Hematopoietic multipotent progenitor cell treated with erythropoietin and hydrocortisone succinate and interleukin-3 and kit ligand, for 17 days (in vitro differentiated cells): ENCODE measurements at places on chromosomes 4 and X.

GRCh38 chr4:125244848-125245450 is 69.8 kb upstream of the FAT4 start:
- no peak for DNase-seq

GRCh38 chr4:100742045-100742444 is 224.2 kb upstream of the EMCN start:
- no peak for DNase-seq

DNA sequence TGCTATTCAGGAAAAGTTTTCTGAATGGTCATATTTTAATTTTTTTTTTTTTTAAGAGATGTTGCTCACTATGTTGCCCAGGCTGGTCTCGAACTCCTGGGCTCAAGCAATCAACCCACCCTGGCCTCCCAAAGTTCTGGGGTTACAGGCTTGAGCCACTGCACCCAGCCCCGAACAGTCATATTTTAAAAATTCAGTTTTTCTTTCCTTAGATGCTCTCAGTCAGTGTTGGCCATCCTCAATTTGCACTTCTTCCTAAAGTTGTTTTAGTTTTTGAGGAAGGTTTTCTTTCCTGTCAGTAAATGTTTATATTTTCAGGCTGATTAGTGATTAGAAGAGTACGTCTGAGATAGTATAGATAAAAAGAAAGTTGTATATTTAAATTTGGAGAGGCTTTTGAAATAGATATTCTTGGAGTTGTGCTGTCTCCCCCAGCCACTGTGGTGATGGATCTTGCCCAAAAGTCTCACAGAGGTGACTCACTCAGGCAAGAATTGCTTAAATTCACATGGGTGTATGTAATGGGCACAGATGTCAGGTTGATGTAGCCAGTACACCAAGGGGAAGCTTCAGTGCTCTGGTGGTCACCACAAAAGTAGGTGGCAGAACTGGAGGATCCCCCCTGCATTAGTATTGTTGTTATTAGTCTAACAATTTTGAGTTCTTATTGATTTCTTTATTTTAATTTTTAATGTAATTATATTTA is 72.2 kb upstream of the ELOVL6 start:
- DNase-seq: no peak

GRCh38 chr4:24780936-24781495 is 14.4 kb upstream of the SOD3 start:
- DNase-seq: no peak

GRCh38 chrX:10617999-10618351 is 2.4 kb downstream of the MID1 start:
- DNase-seq: no peak

DNA sequence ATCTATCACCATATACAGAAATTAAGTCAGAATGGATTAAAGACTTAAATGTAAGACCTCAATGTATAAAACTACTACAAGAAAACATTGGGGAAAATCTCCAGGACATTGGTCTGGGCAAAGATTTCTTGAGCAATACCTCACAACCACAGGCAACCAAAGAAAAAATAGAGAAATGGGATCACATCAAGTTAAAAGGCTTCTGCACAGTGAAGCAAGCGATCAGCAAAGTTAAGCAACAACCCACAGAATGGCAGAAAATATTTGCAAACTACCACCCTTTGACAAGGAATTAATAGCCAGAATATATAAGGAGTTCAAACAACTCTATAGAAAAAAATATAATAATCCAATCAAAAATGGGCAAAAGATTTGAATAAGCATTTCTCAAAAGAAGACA is 236.9 kb upstream of the EMCN start:
- DNase-seq: no peak

- DNase-seq: no peak
Observed at GRCh38 chr4:71259911-71260331, 78.9 kb upstream of the SLC4A4 start.

- DNase-seq: peak; percentile 5
Observed at GRCh38 chrX:23937100-23937499, 29.3 kb downstream of the CXorf58 start.

DNA sequence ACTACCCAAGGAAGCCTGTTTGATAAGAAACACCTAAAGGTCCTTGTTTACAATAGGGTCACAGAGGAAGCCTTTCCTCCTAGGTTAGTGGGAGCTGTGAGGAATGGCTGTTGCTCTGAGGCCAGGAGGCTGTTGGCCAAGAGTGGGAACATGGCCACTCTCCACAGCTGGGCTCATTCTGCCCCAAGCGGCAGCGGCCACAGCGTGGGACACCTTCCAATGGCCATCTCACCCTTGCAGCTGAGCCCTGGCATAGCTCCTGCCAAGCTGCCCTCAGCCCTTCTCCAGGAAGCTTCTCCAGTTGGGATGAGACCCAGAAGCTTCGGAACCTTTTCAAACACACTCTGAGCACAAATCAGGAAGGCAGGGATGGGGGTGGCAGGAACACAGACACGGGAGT is 111.8 kb upstream of the MAP3K15 start:
- DNase-seq: no peak

- no peak for DNase-seq
Observed at GRCh38 chr4:40736910-40737309, 12.8 kb upstream of the NSUN7 start.

- DNase-seq: no peak
Observed at GRCh38 chr4:186485561-186486062, 69.8 kb downstream of the MTNR1A start.

- no peak for DNase-seq
Observed at GRCh38 chrX:143635915-143636314, at the start of gene SLITRK4. TSS of gene SLITRK4 (minus strand) at chrX:143636101. CDS start at chrX:143631108, 4,993 bp downstream.

DNA sequence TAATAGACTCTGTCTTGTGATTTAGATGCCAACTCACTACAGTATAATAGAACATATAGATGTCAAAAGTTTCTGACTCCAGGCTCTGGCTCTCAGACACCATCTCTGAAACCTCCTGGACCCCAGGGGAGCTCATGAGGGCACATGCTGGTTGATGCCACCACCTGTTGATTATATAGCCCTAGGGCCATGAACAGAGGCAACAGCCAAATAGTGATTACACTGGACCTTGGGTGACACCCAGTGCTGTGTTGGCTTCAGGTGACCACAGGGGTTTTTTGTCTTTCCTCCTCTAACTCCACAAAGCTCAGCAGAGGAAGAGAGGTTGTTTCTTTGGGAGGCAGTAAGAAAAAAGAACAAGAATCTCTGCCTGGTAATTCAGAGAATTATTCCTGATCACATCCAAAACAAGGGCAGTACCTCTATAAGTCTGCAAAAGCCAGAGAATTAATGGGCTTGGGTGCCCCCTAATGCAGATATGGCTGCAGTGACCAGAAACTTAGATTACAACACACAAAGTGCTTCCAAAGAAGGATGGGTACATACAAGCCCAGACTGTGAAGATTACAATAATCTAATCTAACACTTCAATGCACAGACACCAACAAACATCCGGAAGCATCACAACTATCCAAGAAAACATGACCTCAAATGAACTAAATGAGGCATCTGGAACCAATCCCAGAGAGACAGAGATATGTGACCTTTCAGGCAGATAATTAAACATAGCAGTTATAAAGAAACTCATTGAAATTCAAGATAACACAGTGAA is 1920.6 kb downstream of the ARAP2 start:
- no peak for DNase-seq

GRCh38 chrX:3286196-3286945 is 60.1 kb downstream of the MXRA5 start:
- no peak for DNase-seq

DNA sequence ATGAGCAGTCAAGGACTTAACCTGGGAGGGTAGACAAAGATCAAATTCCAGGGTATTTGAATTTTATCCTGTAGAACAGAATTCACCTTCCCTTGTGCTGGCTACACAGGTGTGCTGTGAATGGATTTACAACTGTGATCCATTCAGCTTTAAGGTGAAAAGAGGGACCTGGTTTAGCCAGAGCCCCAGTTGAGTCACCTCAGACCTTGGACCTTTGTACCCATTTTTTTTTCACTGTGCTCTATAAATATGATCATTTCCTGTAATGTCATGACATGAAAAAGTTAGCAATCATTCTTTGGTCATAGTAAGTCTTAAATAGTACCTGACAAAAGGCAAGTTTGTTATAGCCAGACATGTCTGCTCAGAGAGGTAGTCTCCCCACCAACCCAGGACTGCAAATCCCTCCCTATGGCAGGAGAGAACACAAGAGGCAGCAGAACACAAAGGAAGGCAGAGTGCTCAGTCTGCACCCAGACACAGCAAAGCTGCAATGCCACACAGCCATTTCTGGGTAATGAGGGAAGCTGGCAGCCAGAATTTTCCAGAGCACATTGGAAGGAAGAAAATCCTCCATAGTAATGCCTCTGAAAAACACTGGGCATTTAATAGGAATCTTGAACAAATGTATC is 77.9 kb downstream of the CXXC4 start:
- no peak for DNase-seq

GRCh38 chrX:65726715-65727114 is 59.3 kb downstream of the MSN start:
- no peak for DNase-seq

GRCh38 chrX:10158279-10159144 is 1.7 kb downstream of the CLCN4 start:
- DNase-seq: peak; percentile 70

DNA sequence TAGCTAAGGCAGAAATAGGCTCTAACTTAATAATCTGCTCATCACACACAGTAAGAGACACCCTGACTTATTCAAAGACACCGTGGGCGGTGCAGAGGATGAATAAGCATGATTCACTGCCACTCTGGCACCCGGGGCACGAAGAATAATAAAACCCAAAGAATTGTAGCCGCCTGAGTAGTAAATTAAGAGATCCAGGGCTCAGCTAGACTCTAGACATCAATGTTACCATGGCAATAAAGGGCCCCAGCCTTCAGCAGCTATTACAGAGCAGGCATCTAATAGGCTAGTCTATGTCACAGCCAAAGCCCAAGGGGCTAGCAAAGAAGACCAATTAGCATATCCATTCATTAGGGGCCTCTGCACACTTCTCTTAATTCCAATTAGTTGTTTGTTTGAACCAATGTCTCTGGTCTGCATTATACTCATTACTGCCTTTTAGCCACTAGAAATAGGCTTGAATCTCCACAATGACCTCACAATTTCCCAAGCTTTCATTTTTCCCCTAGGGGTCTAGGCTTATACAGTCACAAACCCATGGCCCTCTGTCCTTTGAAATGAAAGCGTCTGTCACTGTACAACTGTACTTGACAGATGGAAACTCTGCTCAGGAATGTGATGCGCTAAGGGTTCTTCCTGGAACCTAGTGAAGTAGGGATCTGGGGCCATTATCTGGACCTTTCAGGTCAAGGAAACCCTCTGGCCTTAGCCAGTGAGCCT is 3.0 kb upstream of the ATP1B4 start:
- no peak for DNase-seq
